Pancreas (tissue), 10 donors: ENCODE measurements at places on chromosomes 4 and X. TPM values are rescaled to one million over a fixed set of nuclear protein-coding genes. Genes with fewer than 3 reads are reported as not detected.

The SAGE1 gene
- not detected for polyA plus RNA-seq

The MSL3 gene
- 14.3 TPM for polyA plus RNA-seq

The MAGEB2 gene
- polyA plus RNA-seq: not detected

The NLGN4X gene
- polyA plus RNA-seq: 0.49 TPM

The SSX4 gene
- not detected for polyA plus RNA-seq

The FDCSP gene
- 0.61 TPM for polyA plus RNA-seq

The NUDT10 gene
- polyA plus RNA-seq: 0.77 TPM

The BEX1 gene
- polyA plus RNA-seq: 52.1 TPM

The ZNF732 gene
- 0.16 TPM for polyA plus RNA-seq
